ENCODE measurements at places on chromosomes 3 and 15.

DNA sequence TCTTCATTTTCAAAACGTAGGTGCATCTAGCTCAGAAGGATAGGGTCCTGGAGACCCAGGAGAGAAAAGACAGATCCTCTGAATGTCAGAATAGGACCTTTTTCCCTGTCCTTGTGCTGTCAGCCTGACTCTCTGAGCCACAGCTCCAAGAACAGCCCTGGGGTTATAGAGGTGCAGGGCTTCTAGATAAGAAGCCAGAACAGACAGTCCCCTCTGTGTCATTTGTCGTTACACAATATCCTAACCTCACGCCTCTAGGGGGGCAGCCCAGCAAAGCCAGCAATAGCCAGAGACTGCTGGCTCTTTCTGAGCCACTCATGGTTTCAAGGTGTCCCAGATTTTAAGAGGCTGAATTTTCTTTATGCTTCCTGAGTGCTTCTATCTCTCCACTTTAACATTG, 153.2 kb upstream of the THBS1 start:
- no peak for DNase-seq

GRCh38 chr15:75891895-75892294, 11.8 kb upstream of the FBXO22 start:
- DNase-seq = peak; percentile 77

DNA sequence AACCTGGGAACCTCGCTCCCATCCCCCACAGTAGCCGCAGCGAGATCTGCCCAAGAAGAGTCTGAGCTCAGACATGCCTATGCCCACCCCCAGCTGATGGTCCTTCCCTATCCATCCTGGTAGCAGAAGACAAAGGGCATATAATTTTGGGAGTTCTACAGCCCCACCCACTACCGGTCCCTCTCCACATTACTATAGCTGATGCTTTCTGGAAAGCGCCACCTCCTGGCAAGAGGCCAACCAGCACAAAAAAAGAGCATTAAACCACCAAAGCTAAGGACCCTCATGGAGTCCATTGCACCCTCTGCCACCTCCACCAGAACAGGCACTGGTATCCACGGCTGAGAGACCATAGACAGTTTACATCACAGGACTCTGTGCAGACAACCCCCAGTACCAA, 168.4 kb downstream of the MEGF11 start:
- no peak for DNase-seq

- DNase-seq = no peak
Measured at GRCh38 chr3:122873741-122874515, 79.1 kb downstream of the SLC49A4 start.

GRCh38 chr15:81291916-81292522, 31.9 kb downstream of the STARD5 start:
- no peak for DNase-seq

DNA sequence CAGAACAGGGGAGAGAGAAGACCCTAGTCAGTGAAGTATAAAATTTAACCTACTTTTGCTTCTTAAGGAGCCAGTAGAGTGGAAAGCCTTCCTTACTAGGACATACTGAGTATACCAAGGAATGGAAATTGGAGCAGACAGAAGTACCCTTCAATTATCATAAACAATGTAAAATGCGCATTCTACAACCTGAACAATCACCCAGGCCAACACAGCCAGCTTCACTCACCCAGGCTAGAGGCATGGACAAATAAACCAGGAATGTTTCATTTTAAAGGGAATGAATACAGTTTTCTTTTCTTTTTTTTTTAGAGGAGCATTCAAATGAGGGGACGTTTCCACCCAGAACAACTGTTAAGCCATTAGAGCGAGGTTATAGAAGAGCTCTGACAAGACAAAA, 41.9 kb upstream of the PLXND1 start:
- no peak for DNase-seq

DNA sequence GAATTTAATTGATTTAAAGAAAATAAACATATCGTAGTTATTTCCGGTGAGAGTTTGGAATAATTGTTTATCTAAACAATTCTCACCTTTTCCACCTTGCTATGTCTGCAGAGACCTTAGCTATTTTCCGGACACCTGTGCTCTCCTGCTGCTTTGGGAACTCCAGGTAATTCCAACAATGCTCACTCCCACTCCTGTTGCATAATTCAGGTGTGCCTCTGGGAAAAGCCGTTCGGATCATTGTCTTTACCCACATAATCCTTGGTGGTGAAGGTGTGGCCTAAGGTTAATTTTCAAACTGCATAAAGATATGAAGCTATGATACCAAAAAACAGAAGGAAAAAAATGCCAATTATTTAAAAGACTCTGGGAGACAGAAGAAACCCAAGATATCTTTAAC, 59.4 kb downstream of the LDHAL6B start:
- no peak for DNase-seq

Measured in fibroblast of skin of left quadriceps (primary cell).